ENCODE measurements at places on chromosomes 2 and 18.

- no peak for DNase-seq
These were observed 74.8 kb upstream of the ST6GAL2 start for GRCh38 chr2:106960683-106961161.

DNA sequence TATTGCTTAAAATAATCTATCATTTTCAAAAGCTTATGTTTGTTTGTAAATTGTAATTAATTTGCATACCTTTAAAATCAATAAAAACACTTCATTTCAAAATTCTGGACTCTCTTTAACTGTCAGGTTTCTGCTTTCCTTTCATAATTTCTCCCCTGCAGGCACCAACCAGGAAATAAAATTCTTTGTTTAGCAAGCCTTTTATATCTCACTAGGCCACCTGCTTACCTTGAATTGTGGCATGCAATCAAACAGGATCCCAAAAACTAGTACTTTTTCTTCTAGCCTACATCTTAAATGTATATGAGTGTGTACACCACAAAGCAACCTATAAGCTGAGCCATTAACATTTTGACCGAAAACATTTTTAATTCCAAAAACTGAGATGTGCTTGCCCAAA is 233.1 kb downstream of the NR4A2 start:
- DNase-seq = no peak

DNA sequence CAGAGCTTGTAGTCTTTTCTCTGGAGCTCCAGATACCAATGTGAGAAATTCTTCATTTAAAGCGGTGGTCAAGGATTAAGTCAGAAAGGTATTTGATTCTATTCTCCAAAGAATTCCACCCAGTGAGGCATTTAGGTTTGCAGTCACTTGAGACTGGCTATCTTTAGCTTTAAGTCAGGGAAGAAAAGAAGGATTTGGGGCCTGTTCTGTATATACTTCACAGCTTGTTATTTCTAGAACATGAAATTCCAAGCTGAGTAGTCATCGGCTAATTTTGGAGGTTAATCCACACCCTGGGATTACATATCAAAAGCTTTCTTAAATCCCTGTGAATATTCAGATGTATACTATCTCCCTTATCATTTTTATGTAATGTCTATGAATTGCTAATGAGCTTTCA is 39.4 kb downstream of the MYOM1 start:
- DNase-seq = no peak

GRCh38 chr2:88250404-88250803 is 80.3 kb downstream of the THNSL2 start:
- DNase-seq = no peak

GRCh38 chr2:74542978-74543377 is 10.8 kb downstream of the LOXL3 start:
- DNase-seq = no peak

- no peak for DNase-seq
These were observed 13.5 kb downstream of the PNO1 start for GRCh38 chr2:68171146-68171545.

DNA sequence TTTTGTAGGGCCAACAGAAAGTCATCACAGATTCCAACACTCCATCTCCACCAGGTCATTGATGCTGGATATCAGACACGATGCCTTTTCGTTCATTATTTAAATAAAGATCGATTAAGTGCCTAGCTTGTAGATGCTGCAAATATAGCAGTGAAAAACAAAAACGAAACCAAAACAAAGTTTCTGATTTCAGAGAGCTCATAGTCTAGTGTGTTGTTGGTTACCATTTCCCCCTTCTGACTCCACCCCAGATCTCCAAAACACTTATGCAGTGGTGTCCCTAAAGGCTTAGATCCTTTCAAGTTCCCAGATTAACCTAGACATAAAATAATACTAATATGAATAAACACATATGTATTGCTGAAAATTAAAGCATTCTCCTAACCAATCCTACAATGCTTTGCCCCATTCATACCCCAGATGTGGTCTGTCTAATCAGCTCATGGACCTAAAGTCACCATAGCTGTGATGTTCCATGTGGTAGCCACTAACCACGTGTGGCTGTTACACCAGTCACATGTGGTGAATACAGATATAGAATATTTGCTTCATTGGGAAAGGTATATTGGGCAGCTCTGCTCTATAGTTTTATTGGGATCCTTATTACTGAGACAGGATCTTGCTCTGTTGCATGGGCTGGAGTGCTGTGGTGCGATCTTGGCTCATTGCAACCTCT is 787.2 kb downstream of the TDRD15 start:
- DNase-seq = no peak

GRCh38 chr2:195559431-195559914 is 97.6 kb upstream of the SLC39A10 start:
- DNase-seq = no peak

DNA sequence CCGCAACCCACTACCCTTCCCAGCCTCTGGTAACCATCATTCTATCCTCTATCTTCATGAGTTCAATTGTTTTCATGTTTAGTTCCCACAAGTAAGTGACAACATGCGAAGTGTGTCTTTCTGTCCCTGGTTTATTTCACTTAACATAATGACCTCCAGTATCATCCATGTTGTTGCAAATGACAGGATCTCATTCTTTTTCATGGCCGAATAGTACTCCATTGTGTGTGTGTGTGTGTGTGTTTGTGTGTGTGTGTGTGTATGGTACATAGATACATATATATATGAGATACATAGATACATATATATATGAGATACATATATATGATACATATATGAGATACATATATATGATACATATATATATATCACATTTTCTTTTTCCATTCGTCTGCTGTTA is 196.3 kb upstream of the STK17B start:
- DNase-seq = no peak

DNA sequence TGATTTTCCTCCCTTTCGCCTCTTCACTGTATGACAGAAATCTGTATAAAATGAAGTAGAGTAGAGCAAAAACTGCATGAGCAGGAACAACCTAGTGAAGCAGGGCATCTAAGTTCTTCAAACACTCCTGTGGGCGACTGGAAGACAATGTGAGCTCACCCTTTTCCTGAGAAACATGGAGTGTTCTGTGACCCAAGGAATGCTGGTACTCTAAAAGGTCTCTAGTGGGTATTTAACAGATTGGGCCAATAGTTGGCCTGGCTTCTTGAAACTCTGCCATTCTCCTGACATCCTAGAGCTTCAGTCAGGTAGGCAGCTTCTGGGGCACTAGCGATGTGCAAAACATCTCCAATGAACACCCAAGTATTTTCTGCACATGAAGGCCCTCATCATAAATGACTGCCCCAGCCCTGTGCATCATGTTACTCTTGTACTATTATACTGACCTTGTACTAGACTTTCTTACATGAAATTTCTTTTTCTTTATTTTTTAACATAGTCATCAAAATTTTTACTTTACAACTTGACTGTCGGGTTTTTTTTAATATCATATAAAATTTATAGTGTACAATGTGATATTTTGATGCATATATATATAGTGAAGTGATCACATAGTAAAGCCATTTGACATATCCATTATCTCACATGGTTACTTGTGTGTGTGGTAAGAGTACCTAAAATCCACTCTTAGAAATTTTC is 294.6 kb upstream of the SESTD1 start:
- DNase-seq = no peak

- DNase-seq = no peak
These were observed 442.2 kb upstream of the CELF4 start for GRCh38 chr18:38007676-38008330.

DNA sequence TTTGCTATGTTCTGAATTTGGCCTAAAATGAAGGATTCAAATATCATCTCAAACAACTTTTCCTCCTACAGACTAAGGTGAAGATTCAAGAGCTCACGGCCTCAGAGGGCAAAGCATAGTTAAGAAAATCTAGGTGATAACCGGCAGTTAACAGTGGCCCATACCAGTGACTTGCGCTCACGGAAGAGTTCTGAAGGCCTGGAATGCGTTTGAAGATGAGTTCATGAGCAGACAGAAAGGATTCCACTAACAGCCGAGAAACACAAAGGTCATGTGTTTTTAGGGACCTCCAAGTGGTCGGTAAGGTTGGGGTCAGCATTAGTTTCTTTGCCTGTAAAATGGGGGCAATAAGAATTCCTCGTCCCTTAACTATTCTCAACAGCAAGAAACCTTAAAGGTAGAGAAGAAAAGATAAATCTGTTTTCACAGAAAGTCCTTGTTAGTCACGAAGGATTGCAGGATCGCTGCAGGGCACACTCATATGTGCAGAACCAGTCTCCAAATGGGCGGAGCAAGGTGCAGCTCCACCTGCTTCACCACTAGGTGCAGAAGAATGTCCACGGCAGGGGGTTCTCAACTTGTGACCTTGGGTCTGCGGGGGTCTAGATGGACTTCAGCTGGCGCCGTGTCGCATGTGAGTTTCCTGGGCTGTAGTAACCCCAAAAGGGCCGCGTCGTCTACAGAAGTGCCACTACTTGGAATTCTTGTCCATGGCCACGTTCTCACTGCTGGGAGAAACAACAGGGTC is 708 bp upstream of the RPIA start:
- peak; percentile 27 for DNase-seq

DNA sequence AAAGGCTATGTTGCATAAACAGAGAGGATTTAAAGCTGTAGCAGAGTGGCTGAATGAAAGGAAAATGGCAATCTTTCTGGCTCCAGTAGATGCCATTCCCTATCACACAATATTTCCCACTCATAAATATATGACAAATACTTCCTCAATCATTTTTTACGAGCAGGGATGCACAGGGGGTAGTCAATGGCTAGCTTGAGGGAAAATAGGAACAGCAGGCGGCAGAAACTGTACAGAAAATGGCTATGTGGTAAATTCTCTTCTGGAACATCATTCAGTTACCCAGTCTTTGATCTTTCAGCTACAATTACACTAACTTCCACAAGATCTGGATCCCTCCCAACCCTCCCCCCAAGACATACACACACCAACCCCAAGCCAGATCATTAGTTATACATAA is 127.2 kb downstream of the OLA1 start:
- no peak for DNase-seq

DNA sequence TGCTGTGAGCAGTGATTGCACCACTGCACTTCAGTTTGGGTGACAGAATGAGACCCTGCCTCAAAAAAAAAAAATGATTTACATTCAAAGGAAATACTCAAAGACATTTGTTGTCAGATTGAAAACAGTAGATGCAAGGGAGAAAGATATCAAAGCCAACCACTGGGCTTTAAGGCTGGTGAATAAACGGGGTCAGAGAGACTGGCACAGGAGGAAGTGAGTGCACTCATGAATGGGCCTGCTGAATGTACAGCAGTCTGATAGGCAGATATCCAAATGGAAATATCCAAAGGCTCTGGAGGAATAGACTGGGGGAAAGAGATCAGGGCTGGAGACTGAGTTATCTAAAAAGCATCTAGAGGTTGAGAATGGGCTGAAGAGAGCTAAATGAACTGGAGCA is 10.9 kb downstream of the RNF125 start:
- no peak for DNase-seq

GRCh38 chr2:96773922-96774321 is 13.2 kb downstream of the CNNM4 start:
- DNase-seq = no peak

DNA sequence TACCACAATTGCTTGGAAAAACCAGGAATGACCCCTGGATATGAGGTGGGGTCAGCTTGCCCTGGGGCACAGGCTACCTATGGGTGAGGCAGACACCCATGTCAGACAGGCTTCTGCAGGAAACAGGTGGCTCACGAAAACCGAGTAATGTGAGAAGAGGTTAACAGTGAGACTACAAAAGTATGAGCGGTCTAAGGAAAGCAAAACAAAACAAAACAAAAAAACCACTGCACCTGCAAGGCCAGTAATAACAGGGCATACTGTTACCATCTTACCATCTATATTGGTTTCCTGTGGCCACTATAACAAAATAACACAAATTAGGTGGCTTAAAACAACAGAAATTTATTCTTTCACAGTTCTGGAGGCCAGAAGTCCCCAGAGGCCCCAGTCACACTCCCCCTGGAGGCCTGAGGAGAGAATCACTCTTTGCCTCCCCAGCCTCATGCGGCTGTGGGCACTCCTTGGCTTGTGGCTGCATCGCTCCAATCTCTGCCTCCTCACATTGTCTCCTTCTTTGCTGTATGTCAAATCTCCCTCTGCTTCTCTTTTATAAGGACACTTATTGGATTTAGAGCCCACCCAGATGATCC is 86.6 kb upstream of the EPC2 start:
- no peak for DNase-seq

DNA sequence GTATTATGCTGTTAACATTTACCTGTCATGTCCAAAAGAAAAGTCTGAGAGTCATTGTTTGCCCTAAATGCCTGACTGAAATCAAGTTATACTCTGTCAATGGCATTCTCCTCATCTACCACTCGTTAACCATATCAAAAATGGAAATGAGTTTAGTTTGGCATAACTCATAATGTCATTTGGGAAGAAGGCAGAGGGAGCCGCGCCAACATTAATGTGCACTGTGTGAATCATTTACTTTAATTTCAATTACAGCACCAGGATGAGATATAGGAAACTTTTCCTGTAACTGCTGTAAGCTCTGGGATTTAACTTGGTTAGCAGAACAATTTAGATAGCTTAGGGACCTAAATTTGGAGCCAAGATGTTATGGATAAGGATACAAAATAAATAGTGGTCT is 871.2 kb upstream of the POU3F3 start:
- DNase-seq = no peak

DNA sequence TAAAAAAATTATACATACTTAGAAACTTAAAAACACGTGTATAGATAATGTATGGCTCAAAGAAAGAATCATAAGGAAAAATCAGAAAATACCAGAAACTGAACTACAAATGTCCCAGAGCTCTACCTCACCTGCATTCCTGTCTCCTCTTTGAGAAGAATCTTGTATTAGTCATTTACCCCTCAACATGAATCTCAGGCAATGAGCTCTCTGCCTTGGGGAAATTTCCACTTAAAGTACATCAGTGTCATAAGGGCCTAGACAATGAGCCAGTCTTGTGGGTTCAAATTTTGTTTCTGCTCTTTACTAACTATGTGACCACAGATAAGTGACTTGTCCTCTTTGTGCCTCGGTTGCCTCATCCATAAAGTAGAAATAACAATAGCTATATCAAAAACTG is 40.1 kb downstream of the SCG2 start:
- no peak for DNase-seq

GRCh38 chr2:61214171-61214570 is 52.2 kb downstream of the C2orf74 start:
- no peak for DNase-seq

GRCh38 chr2:199471443-199472057 is 13.8 kb upstream of the SATB2 start:
- DNase-seq = no peak

DNA sequence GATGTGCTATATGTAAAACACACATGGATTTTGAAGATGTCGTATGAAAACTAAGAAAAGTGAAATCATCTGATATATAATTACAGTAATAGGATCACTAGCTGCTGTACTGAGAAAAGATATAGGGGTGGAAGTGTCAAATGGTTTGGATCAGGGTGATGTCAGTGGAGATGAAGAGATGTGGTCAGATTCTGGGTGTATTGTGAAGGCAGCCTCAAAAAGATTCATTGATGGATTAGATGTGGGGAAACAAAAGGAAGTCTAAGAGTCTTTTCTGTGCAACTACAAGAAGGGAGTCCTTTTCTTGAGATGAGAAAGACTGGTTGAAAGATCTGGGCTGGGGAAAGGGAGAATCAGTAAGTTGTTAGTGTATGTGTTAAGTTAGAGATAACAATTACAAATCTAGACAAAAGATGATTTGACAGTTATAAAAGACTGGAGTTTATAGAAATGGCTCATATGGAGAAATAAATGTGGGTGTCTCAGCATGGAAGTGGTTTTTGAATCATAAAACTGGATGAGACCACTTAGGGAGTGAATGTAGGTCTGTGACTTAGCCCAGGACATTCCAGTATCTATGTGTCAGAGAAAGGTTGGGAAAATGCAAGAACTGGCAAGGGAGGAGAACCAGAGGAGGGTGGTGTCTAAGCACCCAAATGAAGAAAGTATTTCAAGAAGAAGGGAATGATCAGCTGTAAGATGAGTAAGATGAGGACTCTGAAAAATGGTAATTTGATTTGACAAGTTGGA is 347.4 kb downstream of the PARD3B start:
- no peak for DNase-seq

Data from uterus (tissue), 4 donors.